Ovary (tissue), 10 donors: ENCODE measurements at places on chromosomes 1 and 21.

- no peak for DNase-seq
- H3K4me1 ChIP-seq: no peaks in the 10 kb centered on the region
- H3K27me3 ChIP-seq: no peaks in the 10 kb centered on the region
- H3K36me3 ChIP-seq: no peaks in the 10 kb centered on the region
- H3K27ac ChIP-seq: no peak overlapping the region
Measured at GRCh38 chr1:82371844-82372498, 571.2 kb downstream of the ADGRL2 start.

- no peaks in the 10 kb centered on the region for H3K36me3 ChIP-seq
- no peaks in the 10 kb centered on the region for H3K27me3 ChIP-seq
- no peak overlapping the region for H3K4me3 ChIP-seq
- H3K4me1 ChIP-seq: no peaks in the 10 kb centered on the region
- no peak for DNase-seq
Measured at GRCh38 chr1:91092503-91092902, 70.7 kb upstream of the ZNF644 start.

- H3K27ac ChIP-seq: no peak overlapping the region
- no peaks in the 10 kb centered on the region for H3K4me1 ChIP-seq
- no peak for DNase-seq
- no peaks in the 10 kb centered on the region for H3K36me3 ChIP-seq
Measured at GRCh38 chr1:241963722-241964121, 6.2 kb downstream of the BECN2 start.

DNA sequence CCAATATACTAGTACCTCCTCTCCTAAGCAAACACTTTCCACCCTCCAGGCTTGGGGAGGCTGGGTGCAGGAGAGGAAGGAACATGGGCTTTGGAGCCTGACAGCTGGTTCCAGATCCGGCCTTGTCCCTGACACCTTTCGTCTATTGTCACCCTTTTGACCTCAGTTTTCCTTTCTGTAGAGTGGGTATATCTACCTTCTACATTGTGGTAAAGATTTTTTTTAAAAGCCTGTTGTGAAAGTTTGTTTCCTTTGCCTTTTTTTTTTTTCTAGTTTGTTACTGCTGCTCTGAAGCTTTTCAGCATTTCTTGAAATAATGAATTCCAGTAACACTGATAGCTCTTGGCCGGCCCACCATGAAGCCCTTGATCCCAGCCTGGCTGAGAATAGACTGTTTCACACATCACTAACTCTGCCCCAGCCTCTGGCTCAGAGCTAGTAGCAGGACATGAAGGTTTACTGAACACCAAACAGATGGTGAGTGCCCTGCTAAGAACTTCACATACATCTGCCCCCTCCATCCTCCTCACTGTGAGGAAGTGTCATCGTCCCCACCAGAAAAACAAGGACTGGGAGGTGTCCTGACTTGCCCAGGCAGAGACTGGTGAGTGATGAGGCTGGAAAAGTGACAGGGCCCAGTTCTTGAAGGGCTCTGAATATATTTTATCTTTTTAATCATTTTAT lies 33.0 kb upstream of the ID3 start:
- H3K27me3 ChIP-seq: no peaks in the 10 kb centered on the region
- no peaks in the 10 kb centered on the region for H3K36me3 ChIP-seq
- no peaks in the 10 kb centered on the region for H3K4me1 ChIP-seq

DNA sequence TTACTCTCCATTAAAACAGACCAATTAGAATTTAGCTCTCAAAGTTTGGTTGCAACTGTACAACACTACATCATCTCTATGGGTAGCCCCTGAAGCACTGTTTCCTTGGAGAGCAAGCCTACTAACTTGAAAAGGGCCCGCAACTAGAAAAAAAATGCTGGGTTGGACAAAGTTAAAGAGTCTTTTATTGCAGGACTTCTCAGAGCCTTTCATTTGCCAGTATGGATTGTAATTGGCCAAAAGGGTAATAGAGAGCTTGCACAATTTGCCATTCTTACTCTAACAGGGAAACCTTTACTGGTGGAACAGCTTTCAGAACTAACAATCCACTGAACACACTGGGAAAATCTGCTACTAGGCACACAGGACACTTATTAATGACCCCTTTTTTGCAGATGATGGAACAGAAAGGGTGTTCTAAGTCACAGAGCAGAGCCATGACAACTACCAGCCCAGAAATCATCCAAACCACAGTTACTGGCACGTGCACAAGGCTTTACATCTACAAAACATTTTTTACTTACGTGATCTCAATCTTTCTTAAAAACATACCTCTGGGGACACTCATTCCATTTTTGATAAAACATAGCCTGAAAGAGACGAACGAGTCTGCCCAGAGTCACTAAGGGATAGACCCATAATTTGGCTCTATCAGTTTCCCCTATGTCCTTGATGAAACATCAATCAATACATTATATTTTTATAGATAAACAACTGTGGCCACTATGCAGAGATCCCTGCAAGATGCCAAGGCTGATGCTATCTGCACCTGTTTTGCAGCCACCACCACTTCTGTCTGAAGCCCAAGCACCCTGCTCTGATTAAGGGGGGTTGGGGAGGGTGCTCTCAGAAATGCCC lies 176.3 kb upstream of the EDN2 start:
- no peaks in the 10 kb centered on the region for H3K27me3 ChIP-seq
- H3K36me3 ChIP-seq: no peaks in the 10 kb centered on the region
- H3K4me3 ChIP-seq: no peak overlapping the region
- DNase-seq: no peak
- H3K27ac ChIP-seq: no peak overlapping the region

GRCh38 chr21:35940074-35940927 lies 120.0 kb downstream of the SETD4 start:
- no peaks in the 10 kb centered on the region for H3K27me3 ChIP-seq
- no peaks in the 10 kb centered on the region for H3K4me1 ChIP-seq
- no peaks in the 10 kb centered on the region for H3K36me3 ChIP-seq
- peak; percentile 41 for DNase-seq
- H3K4me3 ChIP-seq: no peak overlapping the region

- H3K27me3 ChIP-seq: no peaks in the 10 kb centered on the region
- H3K4me1 ChIP-seq: no peaks in the 10 kb centered on the region
- H3K4me3 ChIP-seq: no peak overlapping the region
- no peak overlapping the region for H3K27ac ChIP-seq
- DNase-seq: no peak
Measured at GRCh38 chr1:111176678-111177077, 23.8 kb downstream of the DENND2D start.

DNA sequence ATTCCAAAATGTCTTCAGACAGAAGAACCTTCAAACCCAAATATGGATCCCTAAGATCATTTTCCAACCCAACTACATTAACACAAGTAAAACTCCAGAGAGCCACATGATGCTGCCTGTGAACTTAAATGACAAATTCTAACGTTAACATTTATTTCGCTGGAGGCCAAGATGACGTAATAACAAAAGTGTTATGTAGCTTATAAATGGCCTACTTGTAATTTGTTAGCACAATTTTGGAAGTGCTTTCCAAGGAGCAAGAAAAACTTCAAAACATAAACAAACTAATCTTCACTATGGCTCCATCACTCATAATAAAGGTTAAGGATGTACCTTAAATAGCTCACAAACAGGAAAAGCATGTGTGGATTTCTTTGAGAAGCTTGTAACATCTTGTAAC lies 126.7 kb downstream of the HLCS start:
- no peaks in the 10 kb centered on the region for H3K27me3 ChIP-seq
- H3K4me1 ChIP-seq: no peaks in the 10 kb centered on the region
- no peak for DNase-seq
- H3K36me3 ChIP-seq: no peaks in the 10 kb centered on the region
